Activated naive CD4-positive, alpha-beta T cell (primary cell): ENCODE measurements at places on chromosomes 5 and 9.

DNA sequence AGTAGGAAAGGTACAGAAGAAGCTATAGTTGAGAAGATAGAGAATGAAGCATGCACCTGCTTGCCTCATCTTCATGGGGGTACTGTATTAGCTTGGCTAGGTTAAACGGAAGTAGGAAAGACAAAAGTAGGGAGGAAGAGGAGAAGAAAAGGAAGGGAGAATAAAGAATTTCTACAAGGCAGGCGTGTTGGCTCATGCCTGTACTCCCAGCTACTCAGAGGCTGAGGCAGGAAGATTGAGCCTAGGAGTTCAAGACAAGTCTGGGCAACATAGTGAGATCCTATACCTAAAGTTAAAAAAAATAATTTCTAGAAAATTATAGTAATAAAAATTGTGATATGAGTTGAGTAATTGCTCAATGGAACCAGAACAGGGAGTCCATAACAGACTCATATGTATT is 61.9 kb downstream of the APTX start:
- DNase-seq = no peak

DNA sequence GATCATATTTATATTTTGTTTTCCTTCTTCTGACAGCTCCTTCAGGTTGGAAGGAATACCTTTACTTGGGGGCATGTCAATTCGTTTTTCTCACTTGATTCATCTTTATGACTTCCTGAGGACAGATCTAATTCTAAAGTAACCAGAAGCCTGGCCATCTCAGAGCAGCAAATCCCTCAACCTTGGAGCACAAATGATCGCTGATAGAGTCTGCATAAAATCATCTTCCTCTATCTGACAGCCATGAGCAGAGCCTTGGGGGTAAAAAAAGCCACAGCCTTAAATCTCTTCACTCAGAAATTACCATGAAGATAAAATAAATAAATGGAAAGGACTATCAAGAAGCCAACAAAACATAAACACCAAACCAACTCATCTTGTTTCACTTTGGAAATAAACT is 325.8 kb downstream of the PRR16 start:
- no peak for DNase-seq

DNA sequence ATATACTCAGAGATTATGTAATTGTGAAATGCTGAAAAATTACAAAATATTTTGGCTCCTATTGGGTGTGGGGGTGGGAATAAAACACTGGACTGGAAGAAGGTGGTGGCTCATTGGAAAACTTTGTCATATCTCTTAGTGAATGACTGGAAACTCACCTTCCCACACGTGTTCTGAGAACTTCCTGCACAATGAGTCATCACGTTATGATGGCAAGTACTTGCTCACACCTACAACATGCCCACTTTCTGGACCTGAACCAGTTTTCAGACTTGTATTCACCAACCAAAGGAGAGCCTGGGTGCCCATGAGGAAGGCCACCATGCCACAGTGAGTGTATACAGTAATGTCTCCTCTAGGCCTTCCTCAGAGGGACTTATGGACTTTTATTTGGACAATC is 294.8 kb downstream of the ASTN2 start:
- DNase-seq = no peak

DNA sequence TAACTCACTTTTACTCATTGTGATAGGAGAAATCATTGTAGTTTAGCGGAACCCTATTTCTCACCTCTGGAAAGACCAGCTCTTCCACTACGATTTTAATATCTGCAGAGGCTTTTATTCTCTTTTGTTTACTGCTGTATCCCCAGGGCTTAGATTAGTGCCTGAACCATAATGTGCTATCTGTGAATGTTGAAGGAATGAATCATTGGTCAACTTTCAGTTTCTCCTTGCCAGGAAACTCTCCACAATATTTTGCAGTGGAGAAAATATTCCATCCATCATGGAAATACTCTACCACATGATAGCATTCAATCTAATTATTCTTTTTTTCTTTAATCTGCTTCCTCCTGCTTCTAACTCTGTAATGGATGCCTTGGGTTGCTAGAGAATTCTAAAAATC is 263.5 kb upstream of the PTPRD start:
- DNase-seq = no peak
